ENCODE measurements at places on chromosomes 4 and X. TPM values are rescaled to one million over a fixed set of nuclear protein-coding genes. Genes with fewer than 3 reads are reported as not detected.

DNA sequence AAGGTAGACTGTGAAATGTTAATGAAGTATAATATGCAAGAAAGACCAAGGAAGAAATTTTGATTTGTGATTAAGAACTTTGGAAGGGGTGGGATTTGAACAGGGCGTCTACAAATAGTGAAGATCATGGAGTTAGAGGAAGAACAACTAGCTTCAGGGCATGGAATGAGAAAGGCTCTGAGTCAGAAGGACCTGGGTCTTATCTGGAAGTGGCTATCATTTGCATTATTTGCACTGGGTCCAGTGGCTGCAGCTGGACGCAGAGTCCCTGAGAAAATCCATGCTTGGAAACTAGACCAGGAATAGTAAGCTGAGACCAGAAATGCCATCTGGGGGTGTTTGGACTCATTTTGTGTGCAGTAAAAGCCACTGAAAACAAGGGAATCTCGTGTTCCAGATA is 4.3 kb upstream of the LIMCH1 start:
- DNase-seq = no peak

DNA sequence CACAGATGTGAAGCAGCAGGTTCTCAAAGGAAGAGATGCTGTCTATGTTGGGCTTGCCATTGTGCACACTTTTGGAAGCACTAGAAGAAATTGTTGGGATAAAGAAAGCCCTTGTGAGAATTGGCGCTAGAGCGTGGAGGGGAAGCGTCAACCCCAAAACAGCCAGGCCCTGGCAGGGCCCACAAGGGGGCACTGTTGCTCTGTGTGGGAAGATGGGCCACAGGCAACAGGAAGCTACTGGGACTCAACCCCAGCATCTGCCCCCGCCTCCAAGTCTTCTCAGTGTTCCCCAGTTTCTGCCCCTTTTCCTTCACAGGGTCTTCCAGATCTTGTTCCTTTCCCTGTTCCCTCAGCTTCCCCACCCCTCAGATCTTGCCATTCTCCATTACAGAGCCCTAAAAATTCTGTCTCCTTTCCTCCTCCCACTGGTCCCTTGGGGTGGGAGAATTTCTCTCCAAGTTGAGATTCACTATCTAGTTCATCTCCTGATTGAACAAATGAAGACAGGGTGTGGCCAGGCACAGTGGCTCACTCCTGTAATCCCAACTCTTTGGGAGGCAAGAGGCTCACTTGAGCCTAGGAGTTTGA is 85.5 kb downstream of the STARD8 start:
- DNase-seq = peak; percentile 75

- DNase-seq = no peak
Observed at GRCh38 chrX:38189431-38190250, 31.0 kb downstream of the SRPX start.

DNA sequence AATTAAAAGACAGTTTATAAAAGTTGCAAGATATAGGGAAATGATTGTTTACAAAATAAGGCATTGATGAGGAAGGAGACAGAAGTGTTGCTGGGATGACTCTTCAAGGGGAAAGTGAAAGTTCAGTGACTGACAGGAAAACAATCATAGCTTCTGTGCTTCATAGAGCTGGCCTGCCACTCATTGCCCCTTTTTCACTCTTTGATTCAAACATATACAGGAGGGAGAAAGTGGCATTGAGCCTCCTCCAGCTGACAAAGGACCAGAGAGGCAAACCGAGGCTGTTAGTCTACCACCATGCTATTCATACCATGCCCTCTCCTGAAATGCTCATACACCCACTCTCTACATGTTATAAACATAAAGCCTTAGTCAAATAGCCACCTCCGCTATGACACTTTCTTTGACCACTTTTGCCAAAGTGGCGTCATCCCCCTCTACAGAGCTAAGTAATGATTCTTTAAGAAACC is 79.2 kb upstream of the ATOH1 start:
- DNase-seq = no peak

DNA sequence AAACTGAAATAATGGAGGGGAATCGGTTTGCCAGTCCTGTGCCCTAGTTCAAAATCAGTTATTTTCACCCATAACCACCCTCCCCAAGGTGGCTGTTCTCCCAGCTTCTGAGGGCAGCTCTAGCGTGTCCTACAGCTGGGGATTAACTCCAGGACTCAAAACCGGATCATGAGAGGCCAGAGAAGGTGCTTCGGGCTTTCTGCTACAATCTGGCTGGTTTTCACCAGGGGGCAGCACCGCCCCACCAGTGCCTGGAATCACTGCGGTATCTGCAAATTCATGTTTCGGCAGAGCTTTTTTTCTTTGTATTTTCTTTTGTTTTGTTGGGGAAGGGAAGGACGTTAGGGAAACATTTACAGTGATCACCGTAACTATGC is 28.4 kb downstream of the PDHA1 start:
- DNase-seq = peak; percentile 81

DNA sequence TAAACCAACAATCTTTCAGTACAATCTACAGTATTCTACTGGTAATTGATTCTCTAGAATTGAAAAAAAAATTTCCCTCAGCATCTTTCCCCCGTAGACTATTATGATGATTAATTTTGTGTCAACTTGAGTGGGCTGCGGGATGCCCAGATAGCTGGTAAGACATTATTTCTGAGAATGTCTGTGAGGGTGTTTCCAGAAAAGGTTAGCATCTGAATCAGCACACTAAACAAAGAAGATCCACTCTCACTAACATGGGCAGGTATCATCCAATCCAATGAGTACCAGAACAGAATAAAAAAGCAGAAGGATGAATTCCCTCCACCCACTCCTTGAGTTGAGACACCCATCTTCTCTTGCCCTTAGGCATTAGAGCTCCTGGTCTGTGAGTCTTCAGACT is 186.1 kb upstream of the MAB21L2 start:
- peak; percentile 6 for DNase-seq

DNA sequence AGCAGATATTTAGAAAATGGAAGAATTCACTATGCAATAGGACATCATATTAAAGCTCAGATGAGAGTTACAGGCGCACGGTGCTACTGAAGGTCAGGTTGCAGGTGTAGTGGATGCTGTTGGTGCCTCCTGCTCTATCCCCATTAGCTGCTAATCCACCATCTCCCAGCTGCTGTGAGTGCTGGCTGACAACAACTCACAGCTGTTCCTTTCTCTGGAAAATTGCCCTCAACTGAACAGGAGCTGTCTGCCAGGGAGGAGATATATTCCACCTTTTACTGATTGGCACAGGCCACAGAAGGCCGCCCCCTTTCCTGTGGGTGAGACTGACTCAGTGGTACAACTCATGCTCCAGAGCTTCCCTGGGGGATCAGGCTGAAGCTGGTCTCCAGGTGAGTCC is 48.7 kb downstream of the UCHL1 start:
- no peak for DNase-seq

GRCh38 chrX:66144258-66144657 is 19.8 kb upstream of the HEPH start:
- no peak for DNase-seq

- DNase-seq = no peak
Observed at GRCh38 chrX:107547621-107548020, 80.7 kb upstream of the PRPS1 start.

DNA sequence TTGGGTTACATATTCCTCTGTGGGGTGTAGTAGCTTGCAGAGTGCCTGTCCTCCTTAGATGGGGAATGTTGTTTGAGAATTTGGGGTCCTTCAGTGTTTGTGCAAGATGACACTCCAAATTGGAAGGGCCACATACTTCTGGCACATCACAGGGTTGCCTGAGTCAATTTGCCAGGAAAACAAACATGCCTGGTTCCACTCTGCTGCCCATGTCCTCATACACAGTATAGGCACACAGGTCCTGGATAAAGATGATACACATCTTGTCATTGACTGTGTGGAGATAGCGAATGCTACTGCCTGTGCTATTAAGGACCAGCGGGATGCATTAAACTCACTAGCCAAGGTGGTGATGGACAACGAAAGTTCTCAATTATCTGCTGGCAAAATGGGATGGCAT is 11.2 kb upstream of the LAP3 start:
- DNase-seq = no peak

GRCh38 chr4:34845926-34846325 is 1398.4 kb downstream of the ARAP2 start:
- no peak for DNase-seq

DNA sequence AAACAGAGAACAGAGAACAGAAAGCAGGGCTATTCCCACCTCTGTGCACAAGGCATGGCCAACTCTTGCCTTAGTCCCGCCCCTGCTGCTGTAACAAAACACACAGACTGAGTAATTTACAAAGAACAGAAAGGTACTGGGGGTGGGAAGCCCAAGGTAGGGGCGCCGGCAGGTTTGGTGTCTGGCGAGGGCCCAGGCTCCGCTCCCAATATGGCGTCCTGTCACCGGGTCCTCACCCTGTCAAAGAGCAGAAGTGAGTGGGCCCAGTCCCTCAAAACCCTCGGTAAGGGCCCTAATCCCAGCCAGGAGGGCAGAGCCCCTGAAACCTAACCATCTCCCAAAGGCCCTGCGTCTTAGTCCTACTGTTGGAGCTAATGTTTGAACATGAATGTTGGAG is 71.0 kb downstream of the FAM53A start:
- DNase-seq = no peak

DNA sequence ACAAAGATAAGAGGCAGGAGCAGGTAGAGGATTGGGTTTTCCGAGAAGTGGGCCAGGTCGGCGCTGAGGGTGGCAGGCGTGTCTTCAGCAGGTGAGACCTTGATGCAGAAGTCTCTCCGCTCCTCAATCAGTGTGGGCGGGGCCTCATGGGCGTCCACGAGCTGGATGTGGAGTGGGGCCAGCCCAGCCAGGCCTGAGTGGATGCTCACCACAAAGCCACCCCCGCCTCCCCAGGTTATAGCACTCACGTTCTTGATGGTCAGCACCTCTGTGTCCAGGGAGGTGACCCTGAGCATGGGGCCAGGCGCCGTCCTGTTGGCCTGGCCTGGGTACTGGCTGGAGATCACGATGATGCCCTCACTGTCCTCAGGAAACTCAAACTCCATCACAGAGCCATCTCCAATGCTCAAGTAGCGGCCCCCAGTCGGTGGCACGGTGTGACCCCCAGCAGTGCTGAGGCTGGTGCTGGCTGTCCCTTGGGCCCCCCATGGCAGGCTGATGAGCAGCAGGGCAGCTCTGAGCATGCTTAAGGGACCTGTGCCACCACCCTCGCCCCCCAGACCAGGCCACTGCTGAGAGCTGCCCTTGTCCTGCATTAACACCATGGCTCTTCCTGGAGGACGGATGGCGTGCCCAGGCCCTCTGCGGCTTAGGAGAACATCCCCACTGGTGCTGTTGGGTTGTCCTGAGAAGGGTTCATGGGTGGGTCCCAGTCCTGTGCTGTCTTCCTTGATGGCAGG is 1.9 kb downstream of the SLC10A3 start:
- DNase-seq = no peak

Gene FRG2
- not detected for total RNA-seq

Gene DCAF4L1
- total RNA-seq = 0.12 TPM

Gene PFKFB1
- 0.45 TPM for total RNA-seq

Gene NUDT10
- total RNA-seq = 1.2 TPM

Gene ASMT
- not detected for total RNA-seq

- DNase-seq = no peak
Observed at GRCh38 chrX:30283456-30284200, 25.6 kb downstream of the NR0B1 start.

Gene TAF7L
- not detected for total RNA-seq

DNA sequence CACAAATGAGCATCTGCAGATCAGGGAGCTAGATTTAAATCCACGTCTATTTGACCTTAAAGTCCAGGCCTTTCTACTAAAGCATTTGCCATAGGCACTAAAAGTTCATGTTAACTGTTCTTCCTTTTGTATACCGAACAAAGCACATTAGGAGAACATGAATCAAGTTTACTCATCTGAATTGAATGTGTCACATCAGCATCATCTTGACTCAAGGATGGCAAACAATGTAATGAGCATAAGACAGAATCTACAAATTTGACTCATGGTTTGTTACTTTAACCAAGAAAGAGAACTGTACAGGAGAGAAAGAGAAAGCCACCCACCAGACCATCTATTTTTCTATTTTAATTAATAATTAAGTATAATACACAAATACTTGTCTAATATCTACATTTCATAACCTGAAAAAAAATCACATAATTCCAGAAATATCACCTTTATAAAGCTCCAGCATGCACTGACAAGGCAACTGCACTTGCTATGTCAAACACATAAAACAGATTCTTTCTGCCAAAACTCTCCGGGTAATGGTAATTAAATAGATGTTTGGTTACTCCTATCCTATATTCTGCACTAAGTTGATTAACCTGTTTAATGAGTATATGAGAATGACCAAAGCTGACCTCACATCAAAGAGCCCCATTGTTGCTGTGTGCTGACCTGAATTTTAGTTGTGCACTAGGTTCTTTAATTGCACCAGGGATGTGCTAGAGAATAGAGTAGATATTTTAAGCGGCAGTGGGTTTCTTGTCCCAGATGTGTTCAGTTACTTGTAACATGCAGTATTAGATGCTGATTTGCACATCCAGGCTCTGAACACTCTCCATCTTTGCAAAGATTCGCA is 42.5 kb upstream of the LEF1 start:
- DNase-seq = no peak

- no peak for DNase-seq
Observed at GRCh38 chr4:25879991-25880651, 17.3 kb upstream of the SEL1L3 start.

- no peak for DNase-seq
Observed at GRCh38 chr4:13378973-13379759, 105.0 kb downstream of the RAB28 start.

Gene EVC
- 0.17 TPM for total RNA-seq

DNA sequence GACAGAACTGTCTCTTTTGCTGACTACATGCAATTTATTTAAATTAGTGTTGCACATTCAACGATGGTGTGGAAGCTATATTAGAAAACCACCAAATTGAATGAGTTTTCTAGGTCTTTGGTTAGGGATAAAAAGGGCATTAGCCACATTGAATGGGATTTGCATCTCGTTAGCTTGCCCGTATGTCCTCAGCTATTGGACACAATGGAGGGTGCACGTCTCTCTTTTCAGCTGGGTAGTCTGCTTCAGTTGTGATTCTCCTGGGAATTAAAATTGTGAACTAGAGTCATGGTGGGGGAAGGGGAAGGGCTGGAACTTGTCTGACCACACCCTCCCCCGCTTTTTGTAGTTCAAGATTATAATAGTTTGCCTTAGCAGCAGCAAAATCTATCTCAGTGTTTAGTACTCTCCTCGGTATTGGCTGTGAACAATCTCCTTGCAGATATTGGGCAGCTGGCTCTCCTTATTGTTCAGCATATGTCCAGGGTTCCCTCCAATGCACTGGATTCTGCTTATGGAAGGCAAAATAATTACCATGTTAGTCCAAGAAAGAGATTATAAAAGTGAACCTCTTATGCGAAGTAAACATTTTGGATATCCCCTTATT is 23.3 kb downstream of the TRIM2 start:
- DNase-seq = no peak

Gene FGFR3
- total RNA-seq = 0.52 TPM

- DNase-seq = no peak
Observed at GRCh38 chrX:135403374-135403773, 18.4 kb upstream of the SMIM10L2A start.

Gene TMEM33
- total RNA-seq = 34.6 TPM

DNA sequence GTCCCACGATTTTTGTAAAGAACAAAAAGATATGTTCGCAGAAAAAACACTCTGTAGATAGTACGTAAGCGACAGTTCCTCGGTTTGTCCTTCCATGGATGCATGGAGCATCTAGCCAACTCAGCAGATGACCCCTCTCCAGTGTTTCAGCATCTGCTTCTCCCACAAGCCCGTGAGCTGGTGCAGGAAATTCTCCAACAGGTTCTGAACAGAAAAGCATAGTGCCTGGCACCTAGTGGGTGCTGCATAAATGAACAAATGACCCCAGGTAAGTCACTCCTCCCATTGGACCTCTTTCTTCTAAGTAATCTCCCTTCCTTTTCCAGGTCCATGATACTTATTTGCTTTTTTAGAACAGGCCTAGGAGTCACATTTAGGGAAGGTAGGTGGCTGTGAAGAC is 966 bp upstream of the KIAA0232 start:
- no peak for DNase-seq
